ENCODE measurements at places on chromosomes 3 and 15.

DNA sequence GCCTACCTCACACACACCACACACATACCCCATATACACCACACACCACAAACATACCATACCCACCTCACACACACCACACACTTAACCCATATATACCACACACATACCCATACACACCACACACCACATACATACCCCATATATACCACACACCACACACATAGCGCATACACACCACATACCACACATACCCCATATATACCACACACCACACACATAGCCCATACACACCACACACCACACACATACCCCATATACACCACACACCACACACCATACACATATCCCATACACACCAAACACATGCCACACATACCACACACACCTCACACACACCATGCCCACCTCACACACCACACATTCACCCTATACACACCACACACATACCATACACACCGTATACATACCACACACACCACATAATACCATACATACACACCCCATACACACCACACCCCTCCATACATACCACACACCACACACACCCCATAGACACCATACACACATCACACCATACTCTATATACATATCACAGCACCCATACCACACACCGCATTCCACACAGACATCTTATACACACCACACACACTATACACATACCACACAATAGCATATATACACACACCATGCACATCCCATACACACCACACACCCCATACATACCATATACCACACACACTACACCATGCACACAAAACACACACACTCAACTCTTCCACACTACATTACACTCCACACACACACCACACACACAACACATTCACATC is 29.5 kb downstream of the APBA2 start:
- no peak for DNase-seq

- no peak for DNase-seq
These were observed 54.7 kb downstream of the RPL22L1 start for GRCh38 chr3:170815340-170815739.

GRCh38 chr3:8882171-8882593 is 81.1 kb downstream of the RAD18 start:
- no peak for DNase-seq

GRCh38 chr3:194204042-194204987 is 68.4 kb downstream of the HES1 start:
- DNase-seq: peak; percentile 65

DNA sequence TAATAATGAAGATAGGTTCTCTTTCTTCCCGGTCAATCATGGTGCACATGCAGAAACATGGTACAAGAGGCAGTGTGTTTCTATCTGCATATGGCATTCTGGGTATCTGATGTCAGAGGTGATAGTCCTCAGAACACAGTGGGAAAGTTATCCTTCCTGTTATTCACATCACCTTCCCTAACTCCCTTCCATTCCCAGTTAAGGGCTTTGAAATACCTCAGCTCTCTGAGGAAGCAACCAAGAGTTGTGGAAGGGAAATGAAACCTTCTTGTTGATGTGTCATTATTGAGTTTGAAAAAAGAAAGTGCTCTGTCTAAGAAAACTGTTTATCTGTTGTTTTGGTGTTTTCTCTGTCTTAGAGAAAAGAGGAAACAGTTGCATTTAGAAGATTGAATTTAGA is 21.9 kb upstream of the P2RY13 start:
- peak; percentile 26 for DNase-seq

GRCh38 chr3:98972155-98972554 is 70.7 kb upstream of the DCBLD2 start:
- DNase-seq: no peak

GRCh38 chr15:27399241-27399640 is 428.3 kb downstream of the GABRG3 start:
- no peak for DNase-seq

DNA sequence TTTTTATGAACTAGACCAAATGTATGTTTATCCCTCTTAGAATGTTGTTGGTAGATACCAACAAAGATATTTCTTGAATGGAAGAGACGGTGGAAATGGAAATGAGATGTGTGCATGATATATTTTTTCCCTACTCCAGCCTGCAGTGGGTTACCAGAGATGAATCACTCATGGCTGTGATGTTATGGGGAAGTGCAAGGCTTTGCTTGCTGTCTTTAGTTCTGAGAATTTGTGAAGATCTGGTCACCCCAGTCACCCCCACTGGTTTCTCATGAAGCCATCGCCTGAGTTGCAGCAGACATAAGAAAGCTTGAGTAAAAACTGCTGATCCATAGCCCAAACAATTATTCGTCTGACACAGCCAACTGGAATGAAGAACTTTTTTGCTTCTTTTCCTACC is 78.1 kb upstream of the EOMES start:
- DNase-seq: no peak

GRCh38 chr3:177807150-177807875 is 610.0 kb upstream of the TBL1XR1 start:
- DNase-seq: no peak

- DNase-seq: no peak
These were observed 3.1 kb downstream of the ZNF710 start for GRCh38 chr15:90004252-90004651.

DNA sequence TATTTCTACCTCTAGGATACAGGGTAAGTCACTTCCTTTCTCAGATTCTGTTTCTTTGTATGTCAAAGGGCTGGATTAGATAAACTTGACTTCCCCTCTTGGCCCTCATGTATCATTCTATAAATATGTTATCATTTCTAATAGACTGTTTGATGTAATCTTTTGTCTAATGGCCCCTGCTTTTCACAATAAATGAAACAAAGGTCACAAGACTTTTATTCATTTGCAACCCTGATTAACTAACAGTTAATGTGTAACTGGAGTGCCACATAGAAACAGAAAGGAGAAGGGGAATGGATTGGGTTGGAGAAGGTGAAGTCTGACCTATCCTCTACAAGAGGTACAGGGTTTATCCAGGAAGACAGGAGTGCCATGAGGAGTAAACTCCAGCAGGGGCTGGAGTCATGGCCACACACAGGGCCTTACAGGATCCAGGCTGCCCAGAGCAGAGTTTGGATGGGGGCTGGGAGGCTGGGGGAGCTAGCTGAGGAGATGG is 8.0 kb upstream of the B3GNT5 start:
- DNase-seq: peak; percentile 29

- no peak for DNase-seq
These were observed 133.2 kb upstream of the TOPAZ1 start for GRCh38 chr3:44108481-44108880.

- DNase-seq: peak; percentile 55
These were observed 942 bp downstream of the ELP6 start for GRCh38 chr3:47512416-47513124.

DNA sequence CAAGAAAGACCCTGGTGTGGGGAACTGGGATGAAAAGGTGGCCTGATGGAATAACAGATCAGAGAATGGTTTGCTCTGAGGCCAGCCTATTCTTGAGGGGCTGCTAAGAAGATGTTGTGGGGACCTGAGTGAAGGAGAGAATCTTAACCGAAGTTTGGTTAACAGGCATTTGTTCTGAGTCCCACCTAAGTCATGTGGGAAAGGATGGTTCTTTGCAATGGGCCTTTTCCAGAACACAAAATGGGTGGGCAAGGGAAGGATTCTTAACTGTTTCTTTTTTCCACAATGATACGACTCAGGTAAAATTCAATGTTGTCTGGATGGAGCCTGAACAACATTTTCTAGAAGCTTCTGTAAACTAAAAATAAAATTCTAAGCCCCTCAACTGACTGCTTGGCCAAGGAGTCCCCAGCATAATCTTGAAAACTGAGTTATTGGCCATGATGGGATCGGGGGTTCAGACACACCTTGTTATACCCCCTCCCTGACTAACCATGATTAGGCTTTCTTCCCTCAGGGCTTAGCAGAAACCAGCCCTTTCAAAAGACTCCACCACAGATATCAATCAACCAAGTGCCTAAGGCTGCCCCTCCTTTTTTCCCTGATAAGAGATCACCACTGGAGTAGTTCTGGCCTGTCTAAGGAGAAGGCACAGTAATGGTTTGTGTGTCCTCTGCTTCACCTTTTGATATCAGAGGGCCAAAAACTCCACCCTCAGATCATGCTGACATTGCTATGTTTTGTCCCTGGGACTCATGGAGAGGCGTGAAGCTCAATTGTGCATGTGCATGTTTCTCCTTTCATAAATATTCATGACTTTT is 30.1 kb downstream of the SCN11A start:
- DNase-seq: peak; percentile 60

- peak; percentile 95 for DNase-seq
These were observed 46.5 kb downstream of the RPN1 start for GRCh38 chr3:128603811-128604775.

DNA sequence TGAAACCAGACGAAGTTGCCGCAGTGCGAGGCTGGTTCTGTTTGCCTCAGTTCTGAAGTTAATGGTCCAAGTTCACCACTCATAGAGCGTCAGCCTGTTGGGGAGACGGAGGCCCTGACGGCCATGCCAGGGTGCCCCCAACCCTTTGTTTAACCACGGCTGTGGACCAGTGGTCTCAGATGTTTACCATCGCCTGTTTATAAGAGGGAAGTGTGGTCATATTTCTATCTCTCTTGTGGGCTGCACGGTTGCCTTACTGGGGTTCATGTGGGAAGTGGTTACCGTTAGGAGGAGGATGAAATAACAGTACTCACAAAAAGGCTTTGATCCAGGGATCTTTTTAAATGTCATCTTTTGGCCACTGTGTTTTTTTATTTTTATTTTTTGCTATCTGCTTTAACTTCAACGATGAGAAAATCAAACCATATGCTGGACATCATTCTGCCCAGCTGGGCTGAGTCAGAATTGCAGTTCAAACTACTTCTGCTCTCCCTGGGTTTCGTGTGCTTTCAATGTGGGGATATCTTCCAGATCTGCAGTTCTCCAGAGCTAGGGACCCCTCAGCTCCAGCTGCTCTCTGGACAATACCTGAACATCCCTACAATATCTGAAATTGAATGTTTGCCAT is 17.8 kb downstream of the SMAD3 start:
- DNase-seq: peak; percentile 60

DNA sequence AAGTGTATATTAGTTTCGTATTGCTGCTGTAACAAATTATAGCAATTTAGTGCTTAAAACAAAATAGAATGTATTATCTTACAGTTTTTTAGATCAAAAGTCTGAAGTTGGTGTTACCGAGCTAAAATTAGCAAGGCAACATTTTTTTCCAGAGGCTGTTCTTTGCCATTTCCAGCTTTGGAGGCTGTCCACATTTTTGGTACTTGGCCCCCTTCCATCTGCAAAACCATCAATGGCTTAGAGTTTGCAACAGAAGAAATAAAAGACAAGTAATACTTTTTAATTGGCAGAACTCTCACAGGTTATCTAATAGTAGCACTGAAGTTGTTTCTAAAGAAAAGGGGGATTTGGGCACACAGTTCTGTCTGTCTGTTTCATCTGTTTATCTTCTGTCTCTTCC is 1248.5 kb downstream of the ROBO1 start:
- no peak for DNase-seq

- DNase-seq: peak; percentile 93
These were observed 136.2 kb upstream of the ICE2 start for GRCh38 chr15:60614862-60615771.

GRCh38 chr15:78260489-78260888 is 3.9 kb upstream of the DNAJA4 start:
- no peak for DNase-seq

DNA sequence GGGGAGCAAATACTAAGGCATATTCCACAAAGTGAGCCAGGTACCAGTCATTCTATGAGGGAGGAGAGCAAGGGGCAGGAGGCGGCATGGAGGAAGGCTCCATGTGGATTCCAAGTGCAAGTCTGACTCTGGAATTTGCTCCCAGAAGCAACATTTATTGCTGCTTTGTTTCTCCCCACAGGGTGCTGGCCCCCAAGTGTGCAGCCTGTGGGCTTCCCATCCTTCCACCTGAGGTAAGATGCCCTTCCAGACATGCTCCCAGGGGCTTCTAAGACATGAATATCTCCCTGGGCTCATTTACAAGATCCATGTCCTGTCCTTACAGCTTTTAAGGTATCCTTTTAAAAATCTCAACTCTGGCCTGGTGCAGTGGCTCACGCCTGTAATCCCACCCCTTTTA is 15.9 kb upstream of the SACM1L start:
- DNase-seq: no peak

DNA sequence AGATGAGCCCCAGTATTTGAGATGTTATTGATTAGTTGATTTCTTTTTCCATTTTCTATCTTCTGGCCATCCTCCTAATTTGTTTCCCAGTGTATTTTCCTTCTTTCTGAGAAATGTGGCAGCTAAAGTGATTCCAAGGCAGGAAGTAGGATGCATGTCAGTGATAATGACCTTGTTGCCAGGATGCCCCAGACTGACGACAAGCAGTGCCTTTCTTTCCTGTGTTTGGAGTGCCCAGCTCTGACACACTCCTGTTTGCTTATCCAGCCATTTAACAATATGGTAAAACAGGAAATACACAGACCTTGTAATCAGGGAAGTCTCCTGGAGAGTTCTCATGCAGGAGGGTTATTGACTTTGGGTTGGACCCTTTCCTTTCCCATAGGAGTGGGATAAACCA is 20.4 kb downstream of the TMOD2 start:
- DNase-seq: no peak

DNA sequence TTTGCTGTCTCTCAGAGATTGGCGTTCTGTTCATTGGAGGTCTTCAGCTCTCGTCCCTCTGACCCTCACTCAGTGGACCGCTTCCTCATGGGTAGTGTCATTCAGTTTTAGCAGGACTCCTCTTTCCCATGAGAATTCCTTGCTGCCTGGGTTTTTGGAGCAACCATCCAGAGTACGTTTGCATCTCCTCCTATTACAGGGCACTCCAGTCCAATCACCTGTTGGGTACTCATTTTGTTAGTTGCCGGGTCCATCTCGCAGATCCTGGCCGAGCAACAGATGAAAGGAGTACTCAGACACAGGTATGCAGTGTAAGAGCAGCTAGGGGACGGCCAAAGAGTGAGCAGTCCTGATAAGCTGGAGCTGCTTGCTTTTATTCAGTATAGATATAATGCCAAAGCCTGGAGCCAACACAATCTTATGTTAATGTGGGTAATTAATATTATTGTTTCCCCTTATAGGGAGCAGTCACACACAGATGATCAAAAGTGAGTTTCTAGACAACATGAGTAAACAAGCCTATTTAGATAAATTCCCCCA is 49.6 kb downstream of the ISG20 start:
- no peak for DNase-seq

GRCh38 chr3:171261487-171261886 is 198.7 kb downstream of the TNIK start:
- no peak for DNase-seq

GRCh38 chr3:188176476-188176875 is 22.5 kb downstream of the LPP start:
- no peak for DNase-seq

DNA sequence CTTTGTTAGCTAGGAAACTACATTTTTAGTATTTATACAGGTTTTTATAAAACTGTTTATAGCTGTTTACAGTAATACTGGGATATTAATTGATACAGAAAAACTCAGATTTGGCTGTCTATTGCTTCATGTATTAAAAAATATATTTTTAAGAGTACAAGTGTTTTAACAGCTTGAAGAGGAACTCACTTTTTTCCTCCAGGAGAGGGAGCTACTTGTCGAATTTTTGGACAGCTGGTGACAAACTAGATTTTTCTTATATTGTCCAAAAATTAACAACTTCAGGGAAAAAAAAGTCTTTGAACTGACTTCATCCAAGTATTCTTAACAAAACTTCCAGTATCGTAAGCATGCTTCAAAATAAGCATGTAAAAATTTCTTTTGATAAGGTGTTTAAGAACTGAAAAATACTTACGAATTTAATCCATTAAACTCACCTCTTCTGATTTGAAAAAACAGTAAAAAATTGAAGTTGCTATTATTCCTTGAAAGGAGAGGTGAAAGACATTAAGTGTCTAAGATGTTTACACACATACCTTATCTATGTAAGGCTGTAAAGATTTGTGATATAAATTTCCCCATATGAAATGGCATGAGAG is 4.0 kb downstream of the DIPK2A start:
- DNase-seq: peak; percentile 83

Data from hematopoietic multipotent progenitor cell treated with erythropoietin and hydrocortisone succinate and interleukin-3 and kit ligand, for 4 days (in vitro differentiated cells).